ENCODE measurements at places on chromosomes 6 and 20.

- no peak for DNase-seq
Observed at GRCh38 chr6:153849072-153849779, 189.8 kb upstream of the OPRM1 start.

- DNase-seq = no peak
Observed at GRCh38 chr6:110683241-110683640, 132.0 kb downstream of the CDK19 start.

DNA sequence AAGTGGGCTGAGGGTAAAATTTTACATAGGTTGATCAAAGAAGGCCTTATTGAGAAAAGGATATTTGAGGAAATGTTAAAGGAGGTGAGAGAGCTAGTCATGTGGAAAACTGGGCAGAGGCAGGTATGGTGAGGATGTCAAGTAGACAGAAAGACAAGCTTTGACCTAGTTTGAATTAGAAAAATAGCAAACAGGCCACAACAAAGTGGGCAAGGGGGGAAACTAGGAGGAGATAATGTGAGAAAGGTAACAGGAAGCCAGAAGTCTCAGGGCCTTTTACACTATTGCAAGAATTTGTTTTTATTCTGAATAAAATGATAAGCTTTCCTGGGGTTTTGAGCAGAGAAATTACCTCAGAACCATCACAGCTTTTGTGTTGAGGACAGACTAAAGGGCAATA, 115.7 kb downstream of the RWDD2A start:
- DNase-seq = no peak

- DNase-seq = no peak
Observed at GRCh38 chr6:14224359-14225103, 107.0 kb downstream of the CD83 start.

- peak; percentile 14 for DNase-seq
Observed at GRCh38 chr20:4949833-4950178, 51.5 kb downstream of the SLC23A2 start.

DNA sequence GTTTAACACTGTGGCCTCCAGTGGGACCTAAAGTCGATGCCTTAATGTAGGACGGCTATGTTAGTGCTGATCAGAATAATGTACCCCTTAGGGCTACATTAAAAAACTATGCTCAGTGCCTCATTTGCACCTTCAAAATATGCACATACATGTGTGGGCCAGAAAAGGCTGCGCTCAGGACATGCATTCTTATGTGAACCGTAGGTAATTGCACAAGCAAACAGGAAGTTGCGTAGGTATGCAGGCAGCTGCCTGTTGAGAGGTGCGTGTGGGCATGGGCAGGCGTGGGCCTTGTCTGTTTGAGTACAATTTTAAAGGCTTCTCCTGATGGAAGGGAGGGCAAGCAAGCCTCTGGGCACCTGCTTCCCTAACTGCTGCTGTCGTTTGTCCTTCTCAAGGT, 116.2 kb upstream of the JAG1 start:
- DNase-seq = no peak

DNA sequence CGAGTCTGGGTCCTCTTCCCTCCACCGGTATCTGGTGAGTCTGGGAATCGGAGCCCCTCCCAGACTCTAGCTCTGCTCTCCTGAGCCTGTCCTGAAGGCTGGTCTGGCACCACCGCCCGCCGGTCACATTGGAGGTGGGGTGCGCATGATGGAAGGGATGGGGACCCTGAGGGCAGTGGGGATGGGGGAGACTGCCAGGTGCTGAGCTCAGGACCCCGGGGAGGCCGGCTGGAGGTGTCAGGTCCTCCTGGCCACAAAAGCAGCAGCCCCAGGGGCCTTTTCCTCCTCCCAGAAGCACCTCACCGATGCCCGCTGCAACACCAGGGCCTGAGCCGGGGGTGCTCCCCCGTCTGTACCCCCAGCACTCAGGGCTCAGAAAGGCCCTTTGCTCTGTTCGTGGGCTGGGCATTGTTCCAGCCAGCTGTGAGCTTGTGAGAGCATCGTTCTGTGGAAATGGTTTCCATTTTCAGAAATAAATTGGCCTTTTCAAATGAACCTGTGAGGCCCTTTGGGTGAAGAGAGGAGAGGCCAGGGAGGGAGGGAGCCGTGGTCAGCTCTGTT, 2.5 kb upstream of the NPBWR2 start:
- no peak for DNase-seq

DNA sequence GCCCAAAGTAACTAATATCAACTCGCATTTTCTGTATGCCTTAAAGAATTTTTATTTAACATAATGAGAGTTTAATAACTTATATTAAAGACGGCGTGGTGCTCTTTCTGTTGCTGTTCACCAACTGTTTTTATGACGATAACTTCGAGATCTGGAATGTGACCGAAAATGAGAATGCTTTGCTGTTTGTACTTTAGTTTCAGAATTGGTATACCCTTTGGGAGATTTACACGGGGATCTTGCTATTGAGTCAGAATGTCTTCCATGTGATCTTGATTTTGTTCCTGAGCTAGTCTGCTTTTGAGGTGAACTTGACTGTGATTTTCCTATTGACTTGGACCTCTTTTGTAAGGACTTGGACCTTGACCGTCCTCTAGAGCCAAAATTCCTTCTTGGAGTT, 17.9 kb downstream of the PNRC1 start:
- no peak for DNase-seq

GRCh38 chr6:151502499-151502898, 8.7 kb downstream of the CCDC170 start:
- DNase-seq = no peak

GRCh38 chr20:45206725-45207124, at the start of gene SEMG1:
TSS of gene SEMG1 (plus strand) at chr20:45207033. CDS start at chr20:45207054, 21 bp downstream.
- DNase-seq = no peak

GRCh38 chr6:43192911-43193310, 10.9 kb downstream of the CUL9 start:
- DNase-seq = no peak

GRCh38 chr20:36745234-36745926, 510 bp downstream of the NDRG3 start:
- DNase-seq = peak; percentile 8

- DNase-seq = no peak
Observed at GRCh38 chr20:34085544-34086040, 26.5 kb downstream of the EIF2S2 start.

GRCh38 chr6:111791415-111791814, 81.8 kb downstream of the FYN start:
- DNase-seq = no peak

DNA sequence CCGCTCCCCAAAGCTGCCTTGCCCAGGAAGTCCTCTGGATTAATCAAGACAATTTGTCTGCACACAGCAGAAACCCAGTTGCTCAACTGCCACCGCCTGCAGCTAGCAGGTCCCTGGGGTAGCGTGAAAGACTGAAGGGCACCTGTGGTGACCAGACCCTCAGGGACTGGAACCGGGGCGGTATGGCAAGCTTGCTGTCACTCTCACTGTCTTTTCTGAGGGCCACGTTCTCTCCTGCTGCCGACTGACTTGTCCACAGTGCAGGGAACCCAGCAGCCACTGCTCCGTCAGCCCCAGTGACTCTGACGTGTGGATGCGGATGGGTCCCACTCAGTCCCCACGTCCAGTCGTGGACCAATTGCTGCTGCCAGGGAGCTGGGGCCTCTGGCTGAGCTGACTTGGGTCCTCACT, 72.8 kb upstream of the PMEPA1 start:
- no peak for DNase-seq

- no peak for DNase-seq
Observed at GRCh38 chr6:166360243-166361076, 18.1 kb upstream of the SFT2D1 start.

DNA sequence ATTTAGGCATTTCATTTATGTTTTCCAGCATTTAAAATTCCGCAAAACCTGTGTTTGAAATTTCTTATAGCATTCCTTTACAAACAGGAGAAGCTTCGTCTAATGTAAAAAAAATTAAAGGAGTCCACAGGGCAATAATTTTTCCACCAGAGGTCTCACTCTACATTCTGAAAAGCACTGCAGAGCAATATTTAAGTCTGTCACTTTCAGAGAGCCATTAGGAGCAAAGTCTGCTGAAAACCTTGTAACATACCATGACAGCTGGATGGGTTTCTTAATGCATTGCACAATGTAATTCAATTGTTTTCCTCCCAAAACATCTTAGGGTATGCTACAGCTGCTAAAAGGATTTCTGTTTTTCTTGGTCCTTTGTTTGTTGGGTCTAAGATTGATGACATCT, 18.0 kb downstream of the BAG2 start:
- no peak for DNase-seq

DNA sequence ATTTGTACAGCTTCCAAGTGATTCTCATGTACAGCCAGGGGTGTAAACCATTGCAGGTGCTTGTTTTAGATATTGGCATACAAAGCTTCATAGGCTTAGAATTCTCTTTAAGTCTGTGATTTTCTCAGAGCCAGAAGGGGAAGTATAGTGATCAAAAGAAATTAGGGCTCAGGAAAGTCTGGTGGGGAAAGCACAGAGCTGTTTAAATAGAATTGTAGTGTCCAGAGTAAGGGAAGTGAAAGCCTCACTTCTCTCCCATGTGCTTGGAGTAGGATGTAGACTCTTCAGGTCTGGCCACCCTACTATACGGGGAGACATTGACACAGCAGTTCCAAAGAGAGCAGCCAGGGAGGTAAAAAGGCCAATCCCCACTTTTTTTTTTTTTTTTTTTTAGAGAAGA, 10.4 kb downstream of the GCNT2 start:
- no peak for DNase-seq

DNA sequence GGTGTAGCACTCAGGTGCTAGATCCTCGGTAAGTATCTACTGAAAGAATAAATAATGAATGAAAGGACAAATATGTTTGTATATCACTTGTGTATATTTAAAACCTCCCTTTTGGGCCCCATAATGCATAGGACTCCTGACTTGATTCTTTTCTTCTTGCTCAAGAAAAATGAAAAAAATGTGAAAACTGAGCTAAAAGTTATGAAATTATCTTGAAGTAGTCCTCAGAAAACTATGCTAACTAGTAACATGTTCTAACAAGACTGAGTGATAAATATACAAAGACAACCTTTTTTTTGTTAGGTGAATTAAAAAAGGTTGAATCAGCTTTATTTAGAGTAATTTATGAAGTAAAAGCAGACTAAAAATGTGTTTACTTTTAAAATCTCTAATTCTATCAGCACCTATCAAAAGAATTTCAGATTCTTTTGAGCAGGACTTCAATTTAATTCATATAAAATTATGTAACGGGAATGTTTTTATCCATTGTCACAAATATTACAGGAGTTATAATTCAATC, 247.8 kb upstream of the JAG1 start:
- no peak for DNase-seq

DNA sequence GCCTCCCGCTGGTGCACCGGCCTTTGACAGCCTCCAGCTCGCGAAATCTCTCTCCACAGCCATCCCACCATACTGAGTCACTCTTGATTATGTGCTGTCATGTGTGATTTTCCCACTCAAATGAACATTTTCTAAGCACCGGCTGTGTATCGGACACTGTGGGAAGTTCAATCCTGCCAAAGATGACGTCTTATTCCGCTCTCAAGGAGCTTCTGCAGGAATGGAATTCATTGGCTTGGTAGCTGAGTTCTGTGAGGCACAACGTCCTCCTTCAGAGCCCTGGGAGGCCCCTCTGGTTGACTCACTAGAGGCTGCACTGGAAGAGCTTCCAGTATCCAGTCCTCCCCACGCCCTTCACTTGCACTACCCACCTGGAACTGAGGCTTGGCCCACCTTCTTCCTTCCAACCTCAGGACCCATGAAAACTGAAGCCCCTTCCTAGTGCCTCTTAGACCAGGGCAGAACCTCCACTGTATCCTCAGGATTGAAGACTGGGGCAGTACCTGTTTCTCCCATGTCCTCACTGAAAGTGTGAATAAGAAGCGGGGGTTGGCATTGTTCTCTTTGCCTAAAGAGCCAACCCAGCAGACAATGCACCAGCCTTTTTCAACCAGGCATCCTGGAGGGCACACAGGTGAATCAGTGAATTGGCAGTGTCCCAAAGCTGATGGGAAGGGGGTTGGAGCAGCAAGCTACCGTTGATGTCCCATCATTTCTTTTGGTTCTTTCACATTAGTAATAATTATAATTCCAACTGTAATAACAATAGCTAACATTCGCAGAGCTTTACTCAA, 1.7 kb downstream of the UNC5CL start:
- DNase-seq = no peak

DNA sequence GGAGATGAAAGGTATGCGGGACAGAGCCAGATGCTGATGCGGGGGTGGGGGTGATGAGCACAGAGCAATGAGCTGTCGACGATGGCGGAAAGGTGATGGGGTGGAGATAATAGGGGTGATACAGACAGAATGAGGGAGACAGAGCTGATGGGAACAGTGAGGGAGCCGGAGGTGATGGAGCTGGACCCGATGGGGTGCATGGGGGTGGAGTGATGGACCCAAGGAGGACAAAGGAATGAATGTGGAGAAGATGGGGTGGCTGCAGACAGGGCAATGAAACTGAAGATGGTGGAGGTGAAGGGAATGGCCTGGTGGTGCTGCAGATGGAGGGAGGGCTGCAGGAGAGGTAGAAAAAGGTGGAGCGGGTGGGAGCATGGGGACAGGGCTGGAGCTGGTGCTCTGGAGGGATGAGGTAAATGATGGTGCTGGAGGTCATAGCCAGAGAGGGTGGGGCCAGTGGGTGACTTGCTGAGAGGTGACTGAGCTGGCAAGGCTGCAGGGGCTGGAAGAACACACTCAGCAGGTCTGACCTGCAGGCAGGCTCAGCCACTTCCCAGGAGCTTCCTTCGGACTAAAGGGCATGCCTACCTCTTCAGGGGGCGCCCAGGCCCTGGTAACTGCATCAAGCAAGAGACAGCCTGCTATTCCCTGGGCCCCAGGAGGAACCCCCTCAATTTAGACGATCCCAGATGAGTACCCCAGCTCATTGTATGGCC, 6.0 kb upstream of the FOXS1 start:
- no peak for DNase-seq

GRCh38 chr6:169990095-169991030, 238.9 kb downstream of the ERMARD start:
- no peak for DNase-seq

DNA sequence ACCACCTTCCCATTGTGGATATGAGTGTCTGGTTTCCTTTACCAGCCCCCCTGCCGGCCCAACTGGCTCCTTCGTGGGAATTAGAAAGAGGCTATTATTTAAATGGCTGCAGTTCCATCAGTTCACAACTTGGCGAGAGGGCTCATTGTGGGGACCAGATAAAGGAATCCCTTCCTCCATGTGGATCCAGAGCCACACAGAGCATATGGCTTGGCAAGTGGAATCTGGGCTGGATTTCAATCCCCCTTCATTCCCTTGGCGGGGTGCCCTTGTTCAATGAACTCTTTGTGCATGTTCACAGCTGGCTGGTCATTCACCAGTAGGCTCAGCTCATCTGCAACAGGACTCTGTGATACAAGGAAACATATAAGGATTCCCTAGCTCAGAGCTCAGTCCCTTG, 140.6 kb downstream of the OPN5 start:
- DNase-seq = no peak

GRCh38 chr20:41386502-41387427, 20.1 kb upstream of the EMILIN3 start:
- DNase-seq = no peak

DNA sequence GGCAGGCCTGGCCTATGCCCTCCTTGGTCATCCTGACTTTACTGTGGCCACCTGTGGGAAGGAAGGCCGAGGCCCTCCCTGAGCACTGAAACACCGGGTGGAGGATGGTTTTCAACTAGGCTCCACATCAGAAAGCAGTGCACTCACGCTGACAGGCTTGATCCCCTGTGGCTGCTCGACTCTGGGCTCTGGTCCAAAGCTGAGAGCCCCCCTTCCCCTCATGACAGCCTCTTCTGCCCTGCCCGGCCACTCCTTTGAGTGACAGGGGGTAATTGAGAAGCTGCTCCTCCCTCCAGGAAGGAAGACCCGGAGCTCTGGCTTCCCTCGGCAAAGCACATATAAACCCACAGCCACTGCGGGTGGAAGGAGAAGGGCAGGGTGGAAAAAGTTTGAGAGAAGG, 43.6 kb downstream of the MUC22 start:
- DNase-seq = peak; percentile 71

- no peak for DNase-seq
Observed at GRCh38 chr6:35054743-35055130, 86.4 kb downstream of the TCP11 start.
